Amniotic stem cell (primary cell): ENCODE measurements at places on chromosomes 5 and 9.

GRCh38 chr5:17944046-17944445, 309.8 kb downstream of the TAF11L14 start:
- DNase-seq = no peak

DNA sequence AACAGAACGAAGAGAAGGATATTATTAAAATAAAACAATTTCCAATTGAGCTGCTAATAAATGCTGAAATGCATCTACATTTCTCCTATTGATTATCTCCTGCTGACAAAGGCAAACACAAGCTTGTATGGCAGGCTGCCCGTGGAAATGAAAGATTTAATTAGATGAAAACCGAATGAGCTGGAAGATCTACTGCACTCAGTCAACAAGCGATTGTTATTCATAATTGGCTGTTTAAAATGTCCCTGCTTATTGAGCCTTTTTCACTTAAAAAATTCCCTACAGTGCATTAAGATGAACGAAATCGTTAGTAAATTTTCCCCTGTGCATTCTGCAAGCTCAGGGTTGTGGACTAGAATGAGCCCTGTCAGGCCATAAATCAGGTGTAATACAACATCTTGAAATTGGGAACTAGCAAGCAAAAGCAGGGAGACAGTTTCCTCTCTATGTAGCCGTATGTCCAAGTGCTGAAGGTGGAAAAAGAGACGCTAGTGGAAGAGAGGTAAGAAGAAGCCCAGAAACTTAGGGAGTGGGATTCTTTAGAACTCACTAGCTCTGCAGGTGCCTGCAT, 28.5 kb upstream of the KIF4B start:
- DNase-seq = no peak

GRCh38 chr5:129460672-129460935, 506 bp downstream of the ADAMTS19 start:
- no peak for DNase-seq

- DNase-seq = no peak
These were observed 252.9 kb upstream of the MPDZ start for GRCh38 chr9:13532407-13532806.
